Hippocampal formation (tissue), 2 donors: ENCODE measurements at places on chromosomes 11 and 22.
A peak's percentile ranks its signal among the peaks of the same experiment; 100 is the strongest.

DNA sequence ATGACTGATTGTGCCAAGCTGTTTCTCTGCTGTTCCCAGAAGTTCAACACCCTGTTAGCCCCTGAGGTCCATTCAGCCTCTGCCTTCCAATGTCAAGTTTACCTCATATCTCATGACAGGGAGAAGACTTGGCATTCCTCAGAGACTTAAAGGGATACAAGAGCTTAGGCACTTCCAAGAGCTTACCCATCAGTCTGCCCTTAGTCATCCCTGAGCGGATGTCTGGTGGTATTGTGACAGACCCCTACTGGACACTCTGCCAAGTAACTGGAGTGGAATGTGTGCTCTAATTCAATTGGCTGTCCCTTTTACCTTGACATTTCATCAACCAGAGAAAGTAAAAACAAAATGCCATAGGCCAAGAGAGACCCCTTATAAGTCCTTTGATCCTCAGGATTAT lies 151.5 kb downstream of the AASDHPPT start:
- DNase-seq = no peak

- no peak for DNase-seq
These were observed 2.1 kb upstream of the PHLDB1 start for GRCh38 chr11:118605116-118605867.

DNA sequence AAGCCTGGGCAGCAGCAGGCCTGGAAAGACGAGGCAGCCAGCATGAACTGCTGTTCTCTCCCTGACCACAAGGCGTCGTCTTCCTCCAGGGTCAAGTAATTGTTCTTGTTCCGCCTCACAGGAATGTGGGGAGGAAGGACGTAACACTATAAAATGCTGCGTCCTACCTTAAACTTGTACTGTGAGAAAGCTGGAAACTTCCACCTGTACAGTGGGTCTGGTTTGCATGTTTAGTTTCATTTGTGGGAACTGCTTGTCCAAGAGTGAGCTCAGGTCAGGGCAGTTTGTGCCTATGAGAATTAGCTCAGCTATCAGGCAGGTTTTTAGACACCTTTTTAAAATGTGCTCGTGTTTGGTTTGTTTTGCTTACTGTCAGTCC lies 55.2 kb downstream of the PANX1 start:
- DNase-seq = no peak

DNA sequence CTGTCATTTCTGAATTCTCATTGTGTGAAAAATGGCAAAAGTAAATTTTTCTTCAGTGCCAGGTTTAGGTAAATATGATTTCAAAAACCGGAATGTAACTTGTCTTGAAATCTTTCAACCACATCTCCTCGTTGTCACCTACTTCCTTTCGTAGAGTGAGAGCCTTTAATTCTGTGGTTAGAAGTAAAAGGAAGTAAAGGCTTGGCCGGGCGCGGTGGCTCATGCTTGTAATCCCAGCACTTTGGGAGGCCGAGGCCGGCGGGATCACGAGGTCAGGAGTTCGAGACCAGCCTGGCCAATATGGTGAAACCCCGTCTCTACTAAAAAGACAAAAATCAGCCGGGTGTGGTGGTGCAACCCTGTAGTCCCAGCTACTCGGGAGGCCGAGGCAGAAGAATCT lies 29.8 kb downstream of the SGSM3 start:
- DNase-seq = no peak

GRCh38 chr11:130787973-130788570 lies 128.2 kb downstream of the SNX19 start:
- no peak for DNase-seq

DNA sequence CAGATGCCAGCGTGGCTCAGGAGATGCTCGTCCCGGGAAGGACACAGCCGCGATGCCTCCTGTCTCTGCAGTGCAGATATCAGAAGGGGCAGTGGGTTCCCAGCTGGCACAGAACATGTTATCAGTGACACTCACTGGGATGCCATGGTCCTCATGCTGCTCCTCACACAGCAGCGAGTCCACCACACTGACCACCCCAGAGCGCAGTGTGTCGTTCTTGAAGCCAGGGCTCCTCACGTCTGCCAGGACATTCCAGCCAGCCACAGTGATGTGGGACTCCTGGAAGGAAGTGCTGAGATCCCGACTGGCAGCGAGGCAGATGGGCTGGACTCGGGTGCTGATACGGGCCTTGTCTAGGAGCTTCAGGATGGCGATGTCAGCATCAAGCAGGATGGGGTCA lies 13.1 kb upstream of the SLC1A2 start:
- DNase-seq = no peak

GRCh38 chr22:39299829-39300178 lies 19.6 kb downstream of the RPL3 start:
- DNase-seq = no peak

DNA sequence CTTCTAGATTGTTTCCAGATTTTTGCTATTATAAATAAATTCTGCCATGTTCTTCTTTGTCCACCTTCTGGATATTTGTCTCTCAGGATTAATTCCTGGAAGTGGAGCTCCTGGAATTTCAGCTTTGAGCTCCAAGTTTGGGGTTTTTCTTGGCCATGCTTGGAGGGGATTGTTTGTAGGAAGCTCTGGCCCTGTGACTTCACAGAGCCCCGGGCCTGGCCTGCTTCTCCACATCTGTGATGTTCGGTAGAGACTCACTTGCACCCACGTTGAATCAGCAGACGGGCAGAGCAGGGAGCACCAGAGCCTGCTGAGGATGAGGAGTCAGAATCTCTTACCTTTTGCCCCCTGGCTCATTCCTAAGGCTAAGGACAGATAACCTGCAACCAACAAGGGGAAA lies 35.7 kb downstream of the LRRC32 start:
- no peak for DNase-seq

- DNase-seq = peak; percentile 6
These were observed 149.8 kb upstream of the LARGE1 start for GRCh38 chr22:34070051-34070450.

GRCh38 chr11:64268893-64269539 lies 15.4 kb downstream of the BAD start:
- DNase-seq = no peak

DNA sequence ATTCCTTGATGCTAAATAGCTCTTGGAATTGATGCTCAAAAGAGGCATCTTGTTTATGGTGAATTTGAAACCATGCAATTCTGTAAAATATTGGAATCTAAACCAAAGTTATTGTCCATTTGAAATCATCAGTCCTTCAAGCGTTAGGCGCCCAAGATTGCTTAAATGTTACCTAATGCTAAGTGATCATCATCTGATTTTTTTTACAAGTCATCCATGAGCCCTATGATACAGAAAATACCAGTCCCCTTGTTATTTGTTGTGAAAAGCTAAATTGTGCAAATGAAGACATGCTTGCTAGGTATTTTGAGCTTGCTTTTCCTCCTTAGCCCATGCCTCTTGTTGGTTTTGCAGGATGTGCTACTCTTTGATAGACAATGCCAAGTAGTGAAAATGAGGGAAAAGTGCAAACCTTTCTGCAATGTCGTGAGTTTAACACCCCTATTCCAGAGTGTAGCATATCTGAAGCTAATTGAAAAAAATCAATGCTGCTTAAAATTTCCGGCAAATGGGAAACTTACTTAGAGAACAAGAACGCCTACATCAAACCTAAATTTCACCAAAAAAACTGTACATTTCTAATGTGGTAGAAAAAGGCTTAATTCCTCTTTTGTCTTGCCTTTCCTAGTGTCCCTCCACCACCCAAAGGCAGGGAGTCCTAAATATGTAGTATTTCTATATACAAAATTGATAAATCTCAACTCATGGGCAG lies 1.9 kb downstream of the GRK3 start:
- DNase-seq = no peak

DNA sequence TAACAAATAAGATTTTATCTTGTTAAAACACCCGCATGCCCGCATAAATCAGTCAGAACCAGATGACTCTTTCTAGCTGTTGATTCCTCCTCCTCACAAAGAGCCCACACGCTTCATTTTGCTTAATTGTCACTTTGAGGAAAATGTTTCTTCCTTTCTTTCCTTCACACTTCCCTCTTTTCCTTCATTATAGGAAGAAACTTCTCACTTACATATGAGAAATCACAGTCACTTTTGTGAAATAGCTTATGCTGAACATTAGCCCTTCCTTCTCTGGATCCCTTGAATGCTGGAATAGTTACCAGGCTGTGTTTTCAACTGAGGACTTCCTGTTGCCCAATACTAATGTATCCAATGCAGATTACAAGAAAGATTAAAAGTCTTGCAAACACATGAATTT lies 5.8 kb downstream of the MS4A6E start:
- DNase-seq = no peak

GRCh38 chr11:48058788-48059187 lies 78.4 kb downstream of the PTPRJ start:
- no peak for DNase-seq

GRCh38 chr11:770642-771616 lies 6.4 kb downstream of the GATD1 start:
- DNase-seq = no peak

GRCh38 chr11:88345408-88345807 lies 7.9 kb upstream of the CTSC start:
- no peak for DNase-seq

DNA sequence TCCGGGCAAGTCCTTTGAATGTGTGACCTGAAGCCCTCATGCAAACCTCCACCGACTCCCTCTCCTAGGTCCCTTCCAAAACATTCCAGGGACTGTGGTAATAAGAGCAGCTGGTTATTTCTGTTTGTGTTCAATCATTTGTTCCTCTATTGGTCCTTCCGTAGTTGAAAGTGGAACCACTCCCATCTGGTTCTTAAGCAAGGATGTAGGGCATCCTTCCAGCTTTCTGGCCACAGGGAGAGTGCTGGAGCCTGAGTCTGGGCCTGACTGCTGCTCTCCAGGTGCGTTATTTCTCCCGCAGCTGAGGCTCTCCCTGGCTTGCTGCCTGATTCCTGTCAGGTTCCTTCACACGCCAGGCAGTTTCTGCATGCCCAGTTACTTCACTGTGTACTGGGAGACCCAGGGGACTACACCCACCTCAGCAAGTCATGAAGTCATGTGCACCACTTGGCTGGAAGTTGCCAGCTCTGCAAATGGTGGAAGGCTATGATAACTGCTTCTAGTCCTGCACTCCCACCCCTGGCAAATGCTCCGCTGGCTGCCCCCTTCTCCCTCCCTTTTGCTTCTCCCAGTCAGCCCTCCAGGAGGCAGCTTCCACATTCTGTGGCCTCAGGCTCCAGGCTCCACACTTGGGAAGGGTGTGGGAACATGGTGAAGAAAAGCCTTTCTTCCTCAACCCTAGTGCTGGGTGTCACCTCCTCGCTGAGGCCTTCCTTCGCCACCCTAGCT lies 4.0 kb upstream of the ALX4 start:
- DNase-seq = no peak

DNA sequence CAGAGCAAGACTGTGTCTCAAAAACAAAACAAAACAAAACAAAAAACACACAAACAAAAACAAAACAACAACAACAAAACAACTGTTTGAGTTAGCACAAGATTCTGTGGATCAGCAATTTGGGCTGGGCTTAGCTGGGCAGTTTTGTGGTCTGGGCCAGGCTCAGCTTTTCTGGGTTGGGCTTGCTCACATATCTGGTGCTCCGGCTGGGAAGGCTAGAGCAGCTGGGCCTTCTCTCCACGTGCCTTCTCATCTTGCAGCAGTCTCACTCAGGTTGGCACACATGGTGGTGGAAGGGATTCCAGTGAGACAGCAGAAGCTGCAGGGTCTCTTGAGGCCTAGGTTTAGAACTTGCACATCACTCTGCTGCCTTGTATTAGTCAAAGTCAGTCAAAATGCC lies 35.7 kb downstream of the EIF3F start:
- no peak for DNase-seq

- no peak for DNase-seq
These were observed 126.8 kb upstream of the RAG2 start for GRCh38 chr11:36724742-36725385.

DNA sequence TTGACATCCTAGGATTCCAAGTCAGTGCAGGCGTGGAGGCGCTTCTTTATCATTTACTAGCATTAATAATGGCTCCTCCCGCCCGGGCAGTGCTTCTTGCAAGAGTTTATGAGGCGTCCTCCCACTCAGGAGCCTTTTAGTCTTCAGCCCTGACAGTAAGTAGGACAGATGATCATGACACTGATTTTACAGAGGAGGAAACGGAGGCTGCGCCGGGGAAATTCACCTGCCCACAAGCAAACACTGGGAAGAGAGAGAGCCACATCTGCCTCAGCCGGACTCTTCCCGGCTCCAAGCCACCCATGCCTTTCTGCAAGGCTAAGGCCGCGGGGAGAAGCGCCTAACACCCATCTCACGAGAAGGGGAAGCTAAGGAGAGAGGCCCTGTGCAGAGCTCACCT lies 35.9 kb downstream of the KIAA0930 start:
- DNase-seq = no peak

GRCh38 chr11:65646958-65647701 lies 9.2 kb downstream of the SIPA1 start:
- DNase-seq = peak; percentile 51
